Activated CD4-positive, CD25-positive, alpha-beta regulatory T cell treated with anti-CD3 and anti-CD28 coated beads, Interleukin-2, amount 50 U/mL, for 24 hours (primary cell): ENCODE measurements at places on chromosomes 16 and 17.

DNA sequence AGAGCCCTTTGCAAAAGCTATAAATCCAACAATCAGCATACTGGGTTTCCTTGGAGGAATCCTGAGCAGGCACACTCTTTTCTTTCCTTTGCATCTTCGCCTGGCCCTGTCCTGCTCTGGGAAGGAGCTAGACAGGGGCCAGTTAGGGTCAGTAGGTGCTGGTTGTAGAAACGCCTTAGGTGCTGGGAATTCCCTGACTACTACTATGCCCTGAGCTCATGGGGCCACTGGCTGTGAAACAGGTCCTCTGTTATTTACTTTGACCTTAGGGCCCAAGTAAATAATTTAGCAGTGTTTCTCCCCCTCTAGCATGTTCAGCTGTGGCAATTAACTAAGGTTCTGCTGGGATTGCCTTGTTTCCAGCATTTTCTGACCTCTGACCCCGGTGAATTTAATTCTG, 15.8 kb upstream of the WSCD1 start:
- ATAC-seq: no peak

GRCh38 chr17:65656390-65657250, 95.2 kb upstream of the AXIN2 start:
- peak; percentile 95 for ATAC-seq

GRCh38 chr17:43483674-43484551, at the start of gene DHX8:
DHX8 (plus strand) TSS chr17:43483975; CDS start chr17:43484038, 63 bp downstream.
- ATAC-seq: peak; percentile 99

- ATAC-seq: no peak
These were observed 700 bp downstream of the TLCD2 start for GRCh38 chr17:1709403-1709951.

- no peak for ATAC-seq
These were observed 7.7 kb upstream of the PPL start for GRCh38 chr16:4944333-4945281.

DNA sequence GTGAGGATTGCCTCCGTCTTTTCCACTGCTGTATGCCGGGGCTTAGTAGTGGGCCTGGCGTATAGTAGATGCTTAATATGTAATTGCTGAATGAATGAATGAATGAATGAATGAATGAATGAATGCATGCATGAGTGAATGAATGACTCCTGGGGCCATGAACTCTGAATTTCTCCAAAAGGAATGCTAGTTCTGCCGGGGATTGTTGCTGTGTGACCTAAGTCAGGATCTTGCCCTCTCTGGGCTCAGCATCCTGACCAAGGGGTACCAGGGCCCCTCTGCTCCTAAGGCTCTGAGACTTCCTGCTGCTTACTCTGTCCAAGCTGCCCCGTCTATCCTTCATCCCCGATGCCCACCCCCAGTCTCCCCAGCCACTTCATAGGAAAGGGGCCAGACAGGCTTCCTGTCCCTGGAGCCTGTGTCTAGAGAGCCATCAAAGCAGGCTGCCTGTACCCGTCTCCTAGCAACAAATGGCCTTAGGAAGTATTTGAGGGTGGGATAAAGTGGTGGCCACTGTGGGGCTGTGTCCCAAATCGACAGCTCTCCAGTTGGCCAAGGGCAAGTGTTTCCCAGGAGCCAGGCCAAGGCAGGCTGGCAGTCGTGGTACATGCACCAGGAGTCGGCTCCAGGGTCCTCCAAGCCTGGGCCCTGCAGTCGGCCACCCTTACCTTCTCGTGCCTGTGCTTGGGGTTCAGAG, 11.6 kb upstream of the MPRIP start:
- ATAC-seq: no peak

- no peak for ATAC-seq
These were observed 6.8 kb downstream of the ACD start for GRCh38 chr16:67653128-67653788.

- ATAC-seq: no peak
These were observed 115.3 kb downstream of the SLC39A11 start for GRCh38 chr17:72976971-72977770.

DNA sequence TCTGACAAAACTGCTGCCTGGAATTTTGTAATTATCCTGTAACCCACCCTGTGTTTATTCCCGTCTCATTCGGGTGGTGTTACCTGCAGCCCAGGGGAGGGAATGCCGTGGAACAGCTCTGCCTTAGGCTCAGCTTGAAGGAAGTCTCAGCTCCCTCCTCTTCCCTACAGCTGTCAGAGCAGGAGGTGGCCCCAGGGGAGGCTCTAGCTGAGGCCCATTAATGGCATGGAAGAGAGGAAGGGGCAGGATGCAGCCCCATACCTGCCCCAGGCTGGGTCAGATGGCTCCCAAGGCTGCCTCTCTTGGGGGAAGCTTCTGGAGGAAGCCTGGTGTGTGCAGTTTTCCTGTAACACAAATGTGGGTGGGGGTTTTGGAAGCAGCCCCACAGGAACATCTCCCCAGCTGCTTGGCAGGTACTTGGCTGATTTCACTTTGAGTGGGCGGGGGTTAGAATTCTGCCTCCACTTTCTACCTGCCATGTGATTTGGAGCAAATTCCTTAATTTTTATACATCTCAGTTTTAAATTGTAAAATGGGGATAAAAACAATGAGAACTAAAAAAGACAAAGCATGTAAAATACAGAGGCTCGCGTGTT, 103.9 kb downstream of the MGAT5B start:
- no peak for ATAC-seq

GRCh38 chr17:71828182-71828596, 292.6 kb upstream of the SOX9 start:
- ATAC-seq: no peak

DNA sequence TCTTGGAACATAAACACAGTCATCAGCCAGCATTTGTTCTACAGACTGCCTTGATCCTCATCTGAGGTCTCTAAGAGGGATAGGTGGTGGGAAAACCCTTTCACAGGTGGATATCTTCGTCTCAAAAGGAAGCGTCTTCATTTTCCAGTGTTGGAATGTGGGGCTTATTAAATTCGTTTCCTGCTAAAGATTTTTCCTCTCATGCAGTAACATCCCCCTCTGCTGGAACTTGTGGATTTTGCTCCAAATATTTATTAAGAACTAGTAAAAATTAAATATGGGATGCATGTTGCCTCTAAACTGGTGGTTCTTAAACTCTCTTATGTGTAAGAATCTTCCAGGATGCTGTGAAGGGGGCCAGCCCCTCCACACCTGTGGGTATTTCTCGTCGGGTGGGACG, 20.1 kb upstream of the MLYCD start:
- no peak for ATAC-seq

- ATAC-seq: no peak
These were observed 211.0 kb upstream of the IRX5 start for GRCh38 chr16:54719624-54720023.

DNA sequence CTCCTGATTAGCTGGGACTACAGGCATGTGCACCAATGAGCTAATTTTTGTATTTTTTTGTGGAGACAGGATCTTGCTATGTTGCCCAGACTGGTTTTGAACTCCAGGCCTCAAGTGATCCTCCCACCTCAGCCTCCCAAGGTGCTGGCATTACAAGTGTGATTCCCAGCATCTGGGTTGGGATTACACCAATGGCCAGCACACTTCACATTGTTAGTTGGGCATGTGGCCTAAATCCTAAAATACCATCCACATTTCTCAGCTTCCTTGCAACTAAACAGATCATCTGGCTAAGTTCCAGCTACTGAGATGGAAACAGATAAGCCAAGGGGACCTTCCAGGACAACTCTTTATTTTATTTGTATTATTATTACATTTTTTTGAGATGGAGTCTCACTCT, 9.9 kb downstream of the RABEP2 start:
- no peak for ATAC-seq
